ENCODE measurements at places on chromosomes 12 and 14.

DNA sequence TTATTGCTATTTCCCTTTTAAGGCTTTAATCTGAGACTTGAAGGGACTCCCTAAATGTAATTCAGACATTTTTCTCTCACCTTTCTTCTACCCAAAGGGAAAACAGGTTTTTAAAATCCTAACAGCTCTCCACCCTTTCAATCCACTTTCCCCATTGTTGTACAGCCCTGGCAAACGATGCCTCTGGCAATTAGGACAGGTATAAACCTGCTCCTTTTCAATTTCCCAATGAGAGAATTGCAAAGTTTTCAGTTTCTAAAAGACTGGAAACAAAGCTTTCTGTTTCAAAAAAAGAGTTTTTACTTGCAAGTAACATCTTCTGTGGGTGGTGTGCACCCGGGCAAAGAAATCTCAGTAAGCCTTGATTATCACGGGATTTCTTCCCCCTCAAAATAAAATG is 131.2 kb downstream of the HMGA2 start:
- no peak for DNase-seq

GRCh38 chr12:40957417-40957816 is 230.7 kb upstream of the PDZRN4 start:
- no peak for DNase-seq

GRCh38 chr12:129961091-129961490 is 57.3 kb upstream of the TMEM132D start:
- no peak for DNase-seq

DNA sequence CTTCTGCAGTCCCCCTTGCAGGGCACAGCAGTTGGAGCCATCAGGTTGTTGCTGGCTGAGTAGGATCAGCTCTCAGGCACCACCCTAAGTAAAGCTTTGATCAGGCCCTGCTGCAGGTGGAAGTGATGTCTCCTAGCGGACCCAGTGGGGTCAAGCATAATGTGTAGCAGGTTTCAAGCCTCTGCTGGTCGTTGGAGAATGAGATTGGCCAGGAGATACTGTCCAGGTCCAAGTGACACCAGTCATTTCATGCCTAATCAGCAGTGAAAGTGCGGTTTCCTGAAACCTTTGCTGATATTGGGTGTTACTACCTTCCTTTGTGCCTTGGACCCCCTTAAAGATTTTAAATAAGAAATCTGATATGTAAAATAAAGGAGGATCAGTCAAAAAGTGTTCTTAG is 72.6 kb downstream of the SUSD6 start:
- DNase-seq = no peak
